ENCODE measurements at places on chromosomes 2 and 18. TPM values are rescaled to one million over a fixed set of nuclear protein-coding genes. Genes with fewer than 3 reads are reported as not detected.

GRCh38 chr2:48264627-48265026 lies 265.3 kb upstream of the STON1 start:
- H3K4me3 ChIP-seq = no peak overlapping the region
- H3K27me3 ChIP-seq = no peaks in the 10 kb centered on the region
- DNase-seq = no peak
- H3K4me1 ChIP-seq = no peaks in the 10 kb centered on the region

The KCNS3 gene
- 1.7 TPM for total RNA-seq

- H3K4me3 ChIP-seq = no peak overlapping the region
- H3K27ac ChIP-seq = no peak overlapping the region
- no peaks in the 10 kb centered on the region for H3K4me1 ChIP-seq
- DNase-seq = no peak
- no peaks in the 10 kb centered on the region for H3K36me3 ChIP-seq
Measured at GRCh38 chr18:54743605-54743995, 84.7 kb upstream of the RAB27B start.

GRCh38 chr2:170354855-170355780 lies 177.2 kb downstream of the MYO3B start:
- H3K27ac ChIP-seq = no peak overlapping the region
- no peak overlapping the region for H3K4me3 ChIP-seq
- peaks cover 6% of the 10 kb centered on the region for H3K27me3 ChIP-seq
- no peaks in the 10 kb centered on the region for H3K36me3 ChIP-seq

GRCh38 chr18:69759046-69759445 lies 188.6 kb downstream of the CD226 start:
- no peak overlapping the region for H3K4me3 ChIP-seq
- DNase-seq = no peak
- no peaks in the 10 kb centered on the region for H3K36me3 ChIP-seq
- H3K4me1 ChIP-seq = no peaks in the 10 kb centered on the region
- no peak overlapping the region for H3K27ac ChIP-seq

DNA sequence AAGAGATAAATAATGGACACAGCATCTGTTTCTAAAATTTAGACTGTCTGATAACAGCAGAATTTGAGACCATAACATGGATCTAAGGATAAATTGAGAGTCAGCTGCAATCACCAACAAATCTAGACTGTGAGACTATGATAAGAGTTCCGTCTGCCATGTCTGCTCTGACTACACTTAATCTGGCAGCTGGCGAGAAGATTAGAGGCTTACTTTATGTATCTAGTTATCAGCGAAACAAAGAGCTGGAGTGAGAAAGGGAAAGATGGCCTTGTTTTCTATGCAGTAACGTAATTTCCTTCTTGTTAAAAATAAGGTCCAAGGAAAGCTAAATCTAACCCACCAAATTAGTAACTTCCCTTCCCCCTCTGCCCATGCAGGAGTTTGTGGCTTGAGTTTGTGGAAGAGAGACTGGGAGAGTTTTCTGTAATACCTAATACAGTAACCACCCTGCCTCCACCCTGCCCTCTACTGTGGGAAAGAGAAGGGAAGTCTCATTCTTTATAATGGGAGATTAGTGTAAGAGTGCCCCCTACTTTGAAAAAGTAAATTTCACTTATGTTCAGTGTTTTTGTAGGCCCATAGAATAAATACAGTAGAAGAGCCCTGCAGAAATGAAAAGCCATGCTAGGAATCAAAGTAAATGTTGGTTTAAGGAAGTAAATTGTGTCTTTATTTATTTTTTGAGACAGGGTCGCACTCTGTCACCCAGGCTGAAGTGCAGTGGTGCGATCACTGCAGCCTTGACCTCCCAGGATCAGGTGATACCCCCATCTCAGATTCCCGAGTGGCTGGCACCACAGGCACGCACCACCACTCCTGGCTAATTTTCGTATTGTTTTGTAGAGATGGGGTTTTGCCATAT lies 27.5 kb downstream of the EML4 start:
- H3K27ac ChIP-seq = peak overlapping the region; percentile 26
- no peaks in the 10 kb centered on the region for H3K36me3 ChIP-seq
- no peak for DNase-seq
- H3K4me1 ChIP-seq = peaks cover 44% of the 10 kb centered on the region
- H3K27me3 ChIP-seq = no peaks in the 10 kb centered on the region
- no peak overlapping the region for H3K4me3 ChIP-seq

The LOXHD1 gene
- total RNA-seq = not detected

DNA sequence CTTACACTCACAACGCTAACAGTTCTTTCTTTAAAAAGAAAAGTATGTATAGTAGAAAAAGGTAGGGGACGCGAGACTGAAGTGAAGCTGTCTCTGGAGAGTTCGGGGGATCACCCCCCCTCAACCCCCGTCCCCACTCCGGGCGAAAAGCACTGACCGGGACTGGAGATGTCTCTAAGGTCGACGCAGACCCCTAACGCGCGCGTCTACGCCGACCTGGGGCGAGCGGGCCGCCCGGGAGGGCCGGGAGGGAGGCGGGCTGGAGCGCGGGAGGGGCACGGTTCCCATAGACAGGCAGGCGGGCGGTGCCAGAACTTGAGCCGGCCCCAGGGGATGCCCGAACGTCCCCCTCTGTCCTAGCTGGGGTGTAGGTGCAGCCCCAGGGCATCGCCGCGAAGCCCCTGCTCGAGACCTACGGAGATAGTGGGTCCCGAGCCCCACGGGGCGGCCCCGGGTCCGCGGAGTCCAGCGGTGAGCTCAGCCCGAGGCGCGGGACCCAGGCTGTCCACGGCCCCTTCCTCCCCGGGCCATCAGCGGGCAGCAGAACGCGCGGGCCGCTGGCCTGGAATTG lies 82.2 kb downstream of the CHRNA1 start:
- no peak for DNase-seq
- H3K27ac ChIP-seq = peak overlapping the region; percentile 44

GRCh38 chr2:218856167-218856895 lies 3.3 kb upstream of the WNT6 start:
- H3K4me3 ChIP-seq = no peak overlapping the region
- peak overlapping the region; percentile 25 for H3K27ac ChIP-seq
- peaks cover 9% of the 10 kb centered on the region for H3K27me3 ChIP-seq
- H3K4me1 ChIP-seq = peaks cover 21% of the 10 kb centered on the region
- DNase-seq = no peak
- no peaks in the 10 kb centered on the region for H3K36me3 ChIP-seq

GRCh38 chr2:180647621-180648020 lies 332.8 kb upstream of the UBE2E3 start:
- no peaks in the 10 kb centered on the region for H3K27me3 ChIP-seq
- no peak overlapping the region for H3K27ac ChIP-seq
- H3K36me3 ChIP-seq = no peaks in the 10 kb centered on the region
- H3K4me1 ChIP-seq = no peaks in the 10 kb centered on the region

GRCh38 chr2:217462121-217462520 lies 540.7 kb downstream of the TNS1 start:
- H3K4me1 ChIP-seq = no peaks in the 10 kb centered on the region
- H3K27ac ChIP-seq = no peak overlapping the region
- DNase-seq = no peak
- H3K4me3 ChIP-seq = no peak overlapping the region
- H3K27me3 ChIP-seq = no peaks in the 10 kb centered on the region

The CCL20 gene
- not detected for total RNA-seq

DNA sequence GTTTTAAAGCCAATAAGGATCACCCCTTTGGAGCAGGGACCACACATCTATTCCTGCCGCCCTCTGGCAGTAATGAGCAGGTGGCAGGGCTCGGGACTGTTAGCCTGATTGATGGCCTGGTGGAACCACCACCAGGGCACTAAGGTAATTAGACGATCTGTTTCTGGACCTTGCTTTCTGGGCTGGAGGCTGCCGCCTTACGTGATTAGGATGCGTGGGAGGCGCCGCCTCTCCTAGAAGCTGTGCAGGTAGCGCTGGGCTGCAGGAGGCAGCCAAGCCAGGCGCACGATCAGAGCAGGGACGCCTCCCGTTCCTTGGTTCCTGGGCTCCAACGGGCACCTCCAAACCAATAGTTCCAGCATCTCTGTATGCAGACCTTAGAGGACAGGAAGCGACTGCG lies 242.6 kb upstream of the RAB12 start:
- H3K27me3 ChIP-seq = peaks cover 21% of the 10 kb centered on the region
- H3K36me3 ChIP-seq = no peaks in the 10 kb centered on the region
- H3K27ac ChIP-seq = no peak overlapping the region
- no peak for DNase-seq
- no peak overlapping the region for H3K4me3 ChIP-seq
- peaks cover 2% of the 10 kb centered on the region for H3K4me1 ChIP-seq

DNA sequence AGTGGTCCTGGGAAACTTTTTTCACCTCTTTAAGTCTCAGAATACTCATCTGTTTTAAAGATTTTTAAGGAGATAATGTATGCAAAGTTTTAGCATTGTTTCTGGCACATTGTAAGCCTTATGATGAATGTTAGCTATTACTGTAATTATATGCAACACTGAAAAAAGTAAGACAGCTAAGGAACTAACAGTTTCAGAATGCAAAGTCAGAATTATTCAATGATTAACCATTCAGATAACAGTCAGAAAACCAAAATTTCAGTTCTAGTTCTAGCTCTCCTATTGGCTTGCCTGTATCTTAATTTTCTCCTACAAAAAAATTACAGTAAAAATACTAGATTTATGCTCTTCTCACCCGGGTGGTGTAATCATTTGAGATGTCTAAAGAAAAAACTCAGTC lies 101.1 kb downstream of the SLC4A10 start:
- H3K36me3 ChIP-seq = no peaks in the 10 kb centered on the region
- H3K27ac ChIP-seq = no peak overlapping the region
- no peak for DNase-seq
- H3K4me1 ChIP-seq = no peaks in the 10 kb centered on the region

GRCh38 chr2:240500561-240501423 lies 57.0 kb downstream of the ANKMY1 start:
- no peak for DNase-seq
- H3K36me3 ChIP-seq = no peaks in the 10 kb centered on the region
- no peak overlapping the region for H3K27ac ChIP-seq

GRCh38 chr2:29560566-29560965 lies 360.8 kb downstream of the ALK start:
- H3K4me3 ChIP-seq = no peak overlapping the region
- H3K4me1 ChIP-seq = no peaks in the 10 kb centered on the region
- H3K27me3 ChIP-seq = no peaks in the 10 kb centered on the region
- no peak for DNase-seq
- no peak overlapping the region for H3K27ac ChIP-seq

The RAB6D gene
- not detected for total RNA-seq

The SUCLG1 gene
- total RNA-seq = 59.8 TPM

GRCh38 chr2:176270100-176270750 lies 983 bp downstream of the MTX2 start:
- H3K4me3 ChIP-seq = peak overlapping the region; percentile 81
- DNase-seq = no peak
- H3K27me3 ChIP-seq = no peaks in the 10 kb centered on the region
- H3K36me3 ChIP-seq = no peaks in the 10 kb centered on the region

GRCh38 chr2:58665154-58665553 lies 424.0 kb upstream of the FANCL start:
- DNase-seq = no peak
- no peaks in the 10 kb centered on the region for H3K36me3 ChIP-seq
- H3K4me1 ChIP-seq = no peaks in the 10 kb centered on the region
- no peak overlapping the region for H3K4me3 ChIP-seq
- H3K27me3 ChIP-seq = no peaks in the 10 kb centered on the region

The NYAP2 gene
- not detected for total RNA-seq

The XDH gene
- 0.08 TPM for total RNA-seq

The ATOH8 gene
- total RNA-seq = 3.8 TPM

GRCh38 chr2:4873876-4874593 lies 818.1 kb upstream of the SOX11 start:
- H3K4me1 ChIP-seq = no peaks in the 10 kb centered on the region
- H3K36me3 ChIP-seq = no peaks in the 10 kb centered on the region
- no peaks in the 10 kb centered on the region for H3K27me3 ChIP-seq
- DNase-seq = no peak

DNA sequence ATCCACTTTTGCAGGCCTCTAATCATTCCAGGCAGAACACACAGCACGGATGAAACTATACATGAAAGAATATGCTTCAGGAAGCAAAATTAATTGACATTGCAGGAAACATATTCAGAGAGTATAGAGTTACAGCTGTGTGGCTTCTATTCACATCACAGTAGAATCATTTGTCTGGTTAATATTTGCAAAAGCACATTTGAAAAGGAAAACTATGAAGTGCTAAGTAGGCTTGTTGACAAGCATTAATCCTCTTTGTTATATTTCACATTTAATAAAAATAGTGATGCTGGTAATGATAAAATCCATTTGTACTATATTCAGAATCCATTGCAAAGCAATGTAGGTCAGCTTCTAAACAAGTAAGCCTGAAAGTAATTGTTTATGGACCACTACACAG lies 32.2 kb upstream of the PIK3C3 start:
- DNase-seq = no peak
- no peak overlapping the region for H3K27ac ChIP-seq

The TMEFF2 gene
- total RNA-seq = 1.5 TPM

The CPO gene
- not detected for total RNA-seq

The GPBAR1 gene
- 0.18 TPM for total RNA-seq

- no peaks in the 10 kb centered on the region for H3K4me1 ChIP-seq
- no peak overlapping the region for H3K27ac ChIP-seq
- H3K36me3 ChIP-seq = no peaks in the 10 kb centered on the region
- no peaks in the 10 kb centered on the region for H3K27me3 ChIP-seq
- no peak for DNase-seq
- no peak overlapping the region for H3K4me3 ChIP-seq
Measured at GRCh38 chr2:123913143-123913735, 111.8 kb upstream of the CNTNAP5 start.

- no peaks in the 10 kb centered on the region for H3K4me1 ChIP-seq
- H3K4me3 ChIP-seq = peak overlapping the region; percentile 56
- H3K27me3 ChIP-seq = peaks cover 20% of the 10 kb centered on the region
Measured at GRCh38 chr18:22558945-22559385, 141.2 kb upstream of the CTAGE1 start.

GRCh38 chr2:108417254-108417653 lies 31.8 kb upstream of the GCC2 start:
- H3K4me1 ChIP-seq = no peaks in the 10 kb centered on the region
- DNase-seq = no peak
- no peak overlapping the region for H3K4me3 ChIP-seq
- no peaks in the 10 kb centered on the region for H3K27me3 ChIP-seq
- no peaks in the 10 kb centered on the region for H3K36me3 ChIP-seq
- H3K27ac ChIP-seq = no peak overlapping the region

DNA sequence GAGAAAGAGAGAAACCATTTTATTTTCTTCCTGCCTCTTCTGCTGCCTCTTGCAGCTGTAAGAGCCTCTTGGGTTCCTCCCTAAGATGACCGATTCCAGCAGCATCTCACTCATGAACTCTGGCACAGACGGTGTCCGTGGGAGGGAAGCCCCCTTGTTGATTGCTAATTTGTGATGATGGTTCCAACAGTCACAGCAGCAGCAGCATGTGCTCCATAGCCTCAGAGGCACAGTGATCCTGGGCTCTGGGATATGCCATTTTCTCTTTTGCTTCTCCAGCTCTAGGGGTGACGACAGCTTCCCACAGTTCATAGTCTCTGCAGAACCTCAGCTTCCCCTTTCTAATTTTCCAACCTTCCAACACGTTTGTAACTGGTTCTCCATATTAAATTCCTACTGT lies 324.2 kb upstream of the HS6ST1 start:
- H3K36me3 ChIP-seq = no peaks in the 10 kb centered on the region
- no peak overlapping the region for H3K4me3 ChIP-seq
- H3K27ac ChIP-seq = no peak overlapping the region
- H3K4me1 ChIP-seq = no peaks in the 10 kb centered on the region

- H3K4me1 ChIP-seq = no peaks in the 10 kb centered on the region
- no peak overlapping the region for H3K4me3 ChIP-seq
- no peaks in the 10 kb centered on the region for H3K36me3 ChIP-seq
- H3K27me3 ChIP-seq = no peaks in the 10 kb centered on the region
- DNase-seq = no peak
Measured at GRCh38 chr18:64131314-64131713, 17.6 kb downstream of the LINC00305 start.

- H3K4me1 ChIP-seq = no peaks in the 10 kb centered on the region
- H3K36me3 ChIP-seq = no peaks in the 10 kb centered on the region
- no peak overlapping the region for H3K4me3 ChIP-seq
- H3K27me3 ChIP-seq = no peaks in the 10 kb centered on the region
Measured at GRCh38 chr18:26134107-26134506, 438 bp downstream of the PSMA8 start.

The CLEC4F gene
- not detected for total RNA-seq
